ENCODE measurements at places on chromosomes 7 and 10.
A peak's percentile ranks its signal among the peaks of the same experiment; 100 is the strongest.

- no peak for DNase-seq
Observed at GRCh38 chr10:122348512-122348911, 26.0 kb upstream of the PLEKHA1 start.

DNA sequence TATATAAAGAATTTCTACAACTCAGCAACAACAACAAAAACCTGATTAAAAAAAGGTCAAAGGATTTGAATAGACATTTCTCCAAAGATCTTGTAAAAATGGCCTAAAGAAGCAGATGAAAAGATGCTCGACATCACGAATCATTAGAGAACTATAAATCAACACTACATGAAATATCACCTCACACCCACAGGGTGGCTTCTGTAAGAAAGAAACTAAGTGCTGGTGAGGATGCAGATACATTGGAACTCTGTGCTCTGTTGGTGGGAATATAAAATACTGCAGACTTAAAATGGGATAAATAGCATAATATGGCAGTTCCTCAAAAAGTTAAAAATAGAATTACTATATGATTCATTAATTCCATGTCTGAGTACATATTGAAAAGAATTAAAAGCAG, 38.3 kb upstream of the CDCA7L start:
- DNase-seq = no peak

DNA sequence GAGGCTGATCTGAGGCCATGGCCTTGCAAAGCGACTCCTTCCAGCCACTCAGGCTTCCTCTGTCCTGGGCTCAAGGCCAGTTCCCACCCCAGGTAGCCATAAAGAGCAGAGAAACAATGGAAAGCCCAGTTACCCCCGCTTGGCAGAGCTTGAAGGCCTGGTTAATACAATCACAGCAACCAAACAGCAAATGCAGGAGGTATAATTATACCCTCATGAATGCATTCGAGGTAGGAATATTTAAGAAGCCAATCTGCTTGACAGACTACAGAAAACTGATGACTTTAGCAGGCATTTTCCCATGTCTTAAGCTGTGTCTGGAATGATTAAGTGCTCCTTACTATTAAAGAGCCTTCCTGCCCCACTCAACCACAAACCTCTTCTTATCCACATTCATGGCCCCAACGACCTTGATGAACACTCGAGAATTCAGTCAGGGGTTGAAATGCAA, 114.1 kb upstream of the MACROH2A2 start:
- peak; percentile 17 for DNase-seq

- no peak for DNase-seq
Observed at GRCh38 chr10:8306685-8307364, 252.3 kb downstream of the GATA3 start.

- DNase-seq = no peak
Observed at GRCh38 chr10:112797855-112798254, 152.2 kb upstream of the TCF7L2 start.

- DNase-seq = peak; percentile 52
Observed at GRCh38 chr7:1028775-1029636, 15.3 kb upstream of the GPR146 start.

DNA sequence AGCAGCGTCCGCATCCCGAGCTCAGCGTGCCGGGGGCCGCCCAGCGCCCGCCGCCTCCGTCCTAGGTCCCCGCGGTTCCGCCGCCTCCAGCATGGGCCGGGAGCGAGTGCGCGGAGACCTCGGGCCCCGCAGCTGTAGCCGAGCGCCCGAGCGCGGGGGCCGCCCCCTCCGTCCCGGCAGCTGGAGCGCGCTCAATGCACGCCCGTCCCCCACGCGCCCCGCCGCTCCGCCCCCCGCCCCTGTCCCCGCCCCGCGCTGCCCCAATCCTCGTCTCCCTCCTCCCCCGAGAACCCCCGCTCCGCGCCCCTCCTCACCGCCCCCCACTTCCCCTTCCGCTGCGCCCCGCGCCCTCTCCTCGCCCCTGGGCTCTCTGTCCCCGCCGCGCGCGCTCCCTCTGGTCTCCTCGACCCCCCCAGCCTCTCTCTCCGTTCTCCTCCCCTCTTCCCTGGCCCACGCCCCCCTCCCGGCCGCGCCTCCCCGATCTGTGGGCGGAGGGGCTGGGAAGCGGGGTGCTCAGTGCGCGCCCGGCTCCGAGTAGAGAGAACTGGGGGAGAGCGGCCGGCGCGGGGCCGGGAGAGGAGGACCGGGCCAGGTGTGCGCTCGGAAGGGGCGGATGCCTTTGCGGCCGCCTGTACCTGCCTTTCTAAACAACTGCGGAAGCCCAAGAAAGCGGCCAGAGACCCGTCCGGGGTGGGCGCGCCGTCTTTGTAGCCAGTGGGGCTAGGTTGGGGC, at the start of gene VIPR2:
VIPR2 (minus strand) TSS at position 110 of the 732 bp plus-strand sequence; CDS start at position 14, 96 bp downstream.
- DNase-seq = no peak

DNA sequence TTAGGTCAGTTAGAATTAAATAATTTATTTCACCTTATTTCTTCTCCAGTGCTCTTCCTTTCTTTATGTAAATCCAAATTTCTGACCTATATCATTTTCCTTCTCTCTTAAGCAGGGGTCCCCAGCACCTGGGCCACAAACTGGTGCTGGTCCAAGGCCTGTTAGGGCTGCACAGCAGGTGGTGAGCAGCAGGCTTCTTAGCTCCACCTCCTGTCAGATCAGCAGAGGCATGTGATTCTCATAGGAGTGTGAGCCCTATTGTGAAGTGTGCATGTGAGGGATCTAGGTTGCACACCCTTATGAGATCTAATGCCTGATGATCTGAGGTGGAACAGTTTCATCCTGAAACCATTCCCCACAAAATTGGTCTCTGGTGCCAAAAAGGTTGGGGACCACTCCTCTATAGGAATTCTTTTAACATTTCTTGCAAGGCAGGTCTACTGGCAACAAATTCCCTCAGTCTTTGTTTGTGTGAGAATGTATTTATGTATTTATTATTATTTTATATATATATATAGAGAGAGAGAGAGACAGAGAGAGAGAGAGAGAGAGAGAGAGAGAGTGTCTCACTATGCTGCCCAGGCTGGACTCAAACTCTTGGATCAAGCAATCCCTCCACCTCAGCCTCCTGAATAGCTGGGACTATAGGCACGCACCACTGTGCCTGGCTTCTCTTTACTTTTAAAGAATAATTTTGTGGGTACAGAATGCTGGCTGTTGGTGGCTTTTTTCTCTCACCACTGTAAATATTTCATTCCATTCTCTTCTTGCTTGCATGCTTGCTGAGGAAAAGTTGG, 4.3 kb upstream of the ABCC2 start:
- DNase-seq = no peak

DNA sequence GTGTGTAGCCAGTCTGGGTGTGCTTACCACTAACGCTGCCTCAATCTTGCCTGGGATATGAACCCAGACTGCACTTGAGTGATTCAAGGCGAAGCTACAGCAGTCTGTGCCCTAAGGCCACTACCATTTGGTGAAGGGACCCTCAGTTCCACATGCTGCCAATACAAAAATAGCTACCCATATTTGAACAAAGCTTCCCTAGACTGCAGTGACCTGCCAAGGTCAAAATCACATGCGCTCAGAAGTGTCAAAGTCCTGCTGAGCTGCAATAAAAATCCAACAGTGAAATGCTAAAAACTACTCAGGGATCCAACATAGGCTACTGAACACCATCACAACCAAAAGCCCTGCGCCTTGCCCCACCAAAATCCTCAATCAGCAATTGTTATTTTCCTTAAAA, 472.3 kb upstream of the VSTM2A start:
- DNase-seq = no peak

DNA sequence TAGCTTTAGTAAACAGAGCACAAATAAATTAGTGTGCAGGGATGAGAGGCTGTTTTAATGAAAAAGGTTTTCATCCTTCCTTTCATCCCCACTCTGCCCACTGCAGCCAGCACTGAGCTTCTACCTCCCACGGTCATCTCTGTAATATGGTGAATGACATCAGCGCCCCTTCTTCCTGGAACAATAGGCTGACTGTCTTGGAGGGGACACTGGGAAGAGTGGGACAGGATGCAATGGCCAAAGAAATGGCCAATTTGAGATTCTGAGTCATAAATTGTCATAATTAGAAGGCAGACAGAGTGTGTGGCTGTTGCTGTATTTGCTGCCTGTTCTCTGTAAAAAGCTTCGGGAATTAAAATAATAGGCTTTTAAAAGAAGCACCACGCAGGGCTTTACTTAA, 126.7 kb upstream of the CALN1 start:
- DNase-seq = no peak

- DNase-seq = no peak
Observed at GRCh38 chr7:114860206-114860605, 61.7 kb upstream of the MDFIC start.

- no peak for DNase-seq
Observed at GRCh38 chr7:121621937-121622336, 225.8 kb upstream of the FAM3C start.

- no peak for DNase-seq
Observed at GRCh38 chr10:68566955-68567354, 6.8 kb downstream of the TET1 start.

GRCh38 chr10:29804025-29804852, 169.5 kb upstream of the SVIL start:
- DNase-seq = peak; percentile 14

DNA sequence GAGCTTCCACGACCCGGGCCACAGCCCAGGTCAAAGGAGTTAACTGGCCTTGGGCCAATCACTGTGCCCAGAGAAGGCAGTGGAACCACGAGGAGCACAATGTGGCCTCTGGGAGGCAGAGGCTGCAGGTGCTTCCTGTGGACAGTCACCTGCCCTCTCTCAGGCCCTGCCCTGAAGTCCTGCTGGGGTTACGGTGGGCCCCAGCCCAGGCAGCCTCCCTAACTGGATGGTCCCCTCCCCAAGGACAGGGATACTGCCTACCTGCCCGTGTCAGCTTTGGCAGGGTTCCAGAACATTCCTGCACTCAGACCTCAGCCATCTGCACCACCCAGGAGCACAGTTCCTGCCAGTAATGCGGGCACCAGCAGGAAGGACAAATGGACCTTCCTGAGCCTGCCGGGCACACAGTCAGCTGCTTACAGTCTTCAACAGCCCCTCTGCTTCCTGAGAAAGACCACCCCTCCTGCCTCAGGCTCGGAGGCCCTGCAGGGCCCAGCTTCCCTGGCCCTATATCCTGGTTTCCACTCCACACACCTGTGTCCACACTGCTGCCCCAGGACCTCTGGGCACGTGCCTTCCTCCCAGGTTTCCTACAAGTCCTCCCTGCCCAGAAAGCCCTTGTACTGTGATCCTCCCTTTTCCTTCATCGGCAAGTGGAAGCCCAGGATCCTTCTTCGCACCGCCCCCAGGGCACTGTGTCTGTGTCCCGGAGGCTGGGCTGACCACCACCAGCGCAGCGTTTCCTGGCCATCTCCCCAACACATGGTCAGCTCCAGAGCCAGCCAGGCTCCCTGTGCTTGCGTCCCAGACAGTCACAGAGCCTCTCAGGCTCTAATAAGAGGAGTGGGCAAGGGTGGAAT, 23.3 kb downstream of the WDR86 start:
- DNase-seq = no peak

DNA sequence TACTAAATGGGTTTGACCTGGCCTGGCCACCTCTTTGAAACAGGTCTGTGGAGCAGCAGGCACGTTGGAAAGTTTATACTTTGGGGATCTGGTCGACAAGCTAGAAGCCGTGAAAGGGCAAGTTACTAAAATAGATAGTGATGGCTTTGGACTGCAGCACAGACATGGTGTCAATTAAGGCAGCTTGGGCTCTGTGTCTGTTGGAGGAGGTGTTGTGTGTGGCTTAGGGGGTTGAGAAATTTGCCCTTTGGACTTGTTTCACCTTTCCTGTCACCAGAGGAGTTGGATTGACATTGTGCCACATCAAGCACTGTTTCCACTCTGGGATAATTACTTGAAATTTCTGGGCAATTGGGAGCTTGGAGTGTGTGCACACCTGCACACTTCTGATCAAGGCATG, 251.8 kb upstream of the MKI67 start:
- no peak for DNase-seq

GRCh38 chr10:21173802-21174714, 276.9 kb upstream of the NEBL start:
- DNase-seq = peak; percentile 60
